ENCODE measurements at places on chromosomes 1 and 21.

- H3K4me1 ChIP-seq: no peaks in the 10 kb centered on the region
- no peak overlapping the region for H3K27ac ChIP-seq
- no peak overlapping the region for H3K4me3 ChIP-seq
- no peaks in the 10 kb centered on the region for H3K27me3 ChIP-seq
- DNase-seq: no peak
These were observed 588.3 kb upstream of the PBX1 start for GRCh38 chr1:163970699-163971098.

GRCh38 chr1:208606959-208607358 lies 362.8 kb upstream of the PLXNA2 start:
- H3K27me3 ChIP-seq: no peaks in the 10 kb centered on the region
- no peak overlapping the region for H3K27ac ChIP-seq
- no peaks in the 10 kb centered on the region for H3K36me3 ChIP-seq
- H3K4me3 ChIP-seq: no peak overlapping the region

DNA sequence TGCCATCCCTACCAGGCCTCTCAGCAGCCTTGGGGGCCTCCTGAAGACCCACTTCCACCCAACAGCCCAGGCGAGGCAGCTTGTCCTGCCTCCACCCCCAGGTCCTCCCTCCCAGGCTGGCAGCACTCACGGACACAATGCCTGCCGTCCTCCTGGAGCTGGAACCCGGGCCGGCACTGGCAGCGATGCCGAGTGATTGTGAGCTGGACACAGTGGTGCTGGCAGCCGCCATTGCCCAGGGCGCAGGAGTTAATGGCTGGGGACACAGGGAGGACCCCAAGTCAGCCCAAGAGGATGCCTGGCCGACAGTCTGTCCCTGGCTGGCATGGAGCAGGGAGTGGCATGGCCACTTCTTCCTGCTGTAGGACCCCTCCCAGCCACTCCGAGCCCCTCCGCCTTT lies 60.8 kb downstream of the ARHGEF16 start:
- H3K36me3 ChIP-seq: no peaks in the 10 kb centered on the region
- DNase-seq: no peak
- no peak overlapping the region for H3K4me3 ChIP-seq
- no peaks in the 10 kb centered on the region for H3K27me3 ChIP-seq

DNA sequence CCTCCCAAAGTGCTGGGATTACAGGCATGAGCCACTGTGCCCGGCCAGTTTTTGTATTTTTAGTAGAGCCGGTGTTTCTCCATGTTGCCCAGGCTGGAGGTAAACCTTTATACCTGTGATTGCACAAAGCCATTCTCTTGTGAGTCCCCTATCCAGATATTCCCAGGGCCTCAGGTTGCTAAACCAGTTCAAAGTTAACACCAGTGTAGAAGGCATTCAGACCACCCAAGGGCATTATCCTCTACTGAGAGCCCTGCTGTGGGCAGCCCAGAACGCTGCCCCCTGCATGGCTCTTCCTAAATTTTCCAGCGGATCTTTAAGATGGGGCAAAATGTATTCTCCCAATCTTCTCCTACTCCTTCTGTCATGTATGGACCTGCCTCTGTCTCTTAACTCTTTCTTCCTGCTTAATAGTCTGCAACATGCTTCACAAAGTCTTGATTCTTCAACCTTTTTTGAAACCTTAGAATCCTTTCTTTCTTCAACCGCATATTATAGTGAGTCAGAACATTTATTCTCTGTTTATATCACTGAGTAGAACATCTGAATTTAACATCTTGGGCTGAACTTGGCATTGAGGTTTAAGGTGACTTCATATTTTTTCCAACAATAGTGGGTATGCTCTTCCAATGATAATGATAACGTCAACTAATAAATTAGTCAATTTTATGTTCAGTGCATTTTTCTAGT lies 36.0 kb downstream of the UBE4B start:
- peaks cover 5% of the 10 kb centered on the region for H3K36me3 ChIP-seq
- H3K27me3 ChIP-seq: no peaks in the 10 kb centered on the region
- no peak overlapping the region for H3K4me3 ChIP-seq
- H3K27ac ChIP-seq: no peak overlapping the region
- DNase-seq: no peak

DNA sequence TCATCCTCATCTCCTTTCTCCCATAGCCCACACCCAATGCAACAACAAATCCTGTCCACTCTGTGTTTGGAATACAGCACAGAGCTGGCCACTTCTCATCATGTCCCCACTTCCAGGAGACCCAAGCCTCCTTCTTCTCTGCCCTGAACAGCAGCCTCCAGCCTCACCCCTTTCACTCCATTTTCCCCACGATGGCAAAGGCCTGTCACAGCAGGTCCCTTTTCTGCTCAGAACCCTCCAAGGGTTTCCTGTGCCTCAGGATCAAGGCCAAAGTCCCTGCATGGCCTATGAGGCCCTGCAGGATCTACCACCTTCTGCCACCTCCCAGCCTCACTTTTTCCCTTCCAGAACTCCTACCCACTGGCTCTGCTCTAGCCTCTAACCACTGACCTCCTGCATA lies 78.5 kb downstream of the CSMD2 start:
- H3K36me3 ChIP-seq: no peaks in the 10 kb centered on the region
- H3K27ac ChIP-seq: no peak overlapping the region
- H3K27me3 ChIP-seq: no peaks in the 10 kb centered on the region
- H3K4me1 ChIP-seq: no peaks in the 10 kb centered on the region
- DNase-seq: no peak

- H3K4me3 ChIP-seq: no peak overlapping the region
- no peaks in the 10 kb centered on the region for H3K36me3 ChIP-seq
- no peak for DNase-seq
- H3K4me1 ChIP-seq: no peaks in the 10 kb centered on the region
- H3K27ac ChIP-seq: no peak overlapping the region
- no peaks in the 10 kb centered on the region for H3K27me3 ChIP-seq
These were observed 347.5 kb upstream of the DPYD start for GRCh38 chr1:98268316-98268715.

DNA sequence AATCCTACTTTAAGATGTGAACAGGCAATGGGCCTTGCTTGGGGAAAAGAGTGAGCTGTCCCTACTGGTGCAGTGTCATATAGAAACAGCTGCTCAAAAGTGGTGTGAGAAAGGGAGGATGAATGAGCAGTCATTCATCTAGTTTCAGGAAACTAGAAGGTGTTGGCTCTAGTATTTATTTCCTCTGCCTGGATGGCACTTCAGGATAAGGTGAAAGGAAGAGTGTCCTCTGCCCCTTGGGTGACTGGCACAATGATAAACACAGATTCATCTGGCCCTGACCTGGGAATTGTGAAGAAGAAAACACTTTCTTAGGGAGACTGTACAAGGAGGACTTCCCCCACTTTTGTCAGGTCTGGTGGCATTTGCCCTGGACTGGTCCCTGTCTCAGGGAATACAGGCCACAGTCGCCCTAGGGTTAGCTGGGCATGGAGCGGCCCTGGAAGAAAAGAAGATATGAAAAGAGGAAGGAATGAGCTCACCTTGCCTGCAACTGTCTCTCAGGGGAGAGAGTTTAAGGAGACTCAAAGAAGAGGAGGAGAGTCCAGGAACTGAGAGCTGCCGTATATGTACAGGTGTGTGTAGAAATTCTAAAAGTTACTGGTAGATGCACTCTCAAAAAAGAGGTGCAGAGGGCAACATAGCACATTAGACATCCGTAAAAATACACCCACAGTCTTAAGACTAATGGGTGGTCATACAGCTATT lies 13.8 kb upstream of the NMNAT2 start:
- H3K4me3 ChIP-seq: no peak overlapping the region
- no peak for DNase-seq
- no peaks in the 10 kb centered on the region for H3K36me3 ChIP-seq
- H3K4me1 ChIP-seq: no peaks in the 10 kb centered on the region

GRCh38 chr1:59057796-59058195 lies 239.1 kb upstream of the FGGY start:
- no peak overlapping the region for H3K4me3 ChIP-seq
- H3K27ac ChIP-seq: no peak overlapping the region
- H3K27me3 ChIP-seq: no peaks in the 10 kb centered on the region
- H3K36me3 ChIP-seq: no peaks in the 10 kb centered on the region
- no peak for DNase-seq
- H3K4me1 ChIP-seq: peaks cover 4% of the 10 kb centered on the region

GRCh38 chr1:95034506-95034905 lies 38.2 kb downstream of the ALG14 start:
- H3K27ac ChIP-seq: no peak overlapping the region
- H3K36me3 ChIP-seq: no peaks in the 10 kb centered on the region
- no peak overlapping the region for H3K4me3 ChIP-seq

GRCh38 chr21:45454926-45455673 lies 50.1 kb downstream of the COL18A1 start:
- no peaks in the 10 kb centered on the region for H3K27me3 ChIP-seq
- no peaks in the 10 kb centered on the region for H3K4me1 ChIP-seq
- no peak overlapping the region for H3K4me3 ChIP-seq
- H3K36me3 ChIP-seq: no peaks in the 10 kb centered on the region
- no peak for DNase-seq

GRCh38 chr1:183048087-183049085 lies 25.2 kb downstream of the LAMC1 start:
- H3K27me3 ChIP-seq: peaks cover 7% of the 10 kb centered on the region
- no peaks in the 10 kb centered on the region for H3K4me1 ChIP-seq
- DNase-seq: no peak
- H3K4me3 ChIP-seq: no peak overlapping the region

GRCh38 chr1:207941665-207942064 lies 30.7 kb upstream of the CD34 start:
- no peak overlapping the region for H3K4me3 ChIP-seq
- H3K27ac ChIP-seq: no peak overlapping the region
- no peaks in the 10 kb centered on the region for H3K36me3 ChIP-seq

GRCh38 chr1:3298197-3298596 lies 156.3 kb upstream of the ARHGEF16 start:
- no peaks in the 10 kb centered on the region for H3K27me3 ChIP-seq
- H3K27ac ChIP-seq: no peak overlapping the region
- no peak overlapping the region for H3K4me3 ChIP-seq
- H3K4me1 ChIP-seq: no peaks in the 10 kb centered on the region
